ENCODE measurements at places on chromosomes 6 and 20.
A peak's percentile ranks its signal among the peaks of the same experiment; 100 is the strongest.

GRCh38 chr6:139763468-139764210, 389.2 kb upstream of the CITED2 start:
- no peak for DNase-seq

DNA sequence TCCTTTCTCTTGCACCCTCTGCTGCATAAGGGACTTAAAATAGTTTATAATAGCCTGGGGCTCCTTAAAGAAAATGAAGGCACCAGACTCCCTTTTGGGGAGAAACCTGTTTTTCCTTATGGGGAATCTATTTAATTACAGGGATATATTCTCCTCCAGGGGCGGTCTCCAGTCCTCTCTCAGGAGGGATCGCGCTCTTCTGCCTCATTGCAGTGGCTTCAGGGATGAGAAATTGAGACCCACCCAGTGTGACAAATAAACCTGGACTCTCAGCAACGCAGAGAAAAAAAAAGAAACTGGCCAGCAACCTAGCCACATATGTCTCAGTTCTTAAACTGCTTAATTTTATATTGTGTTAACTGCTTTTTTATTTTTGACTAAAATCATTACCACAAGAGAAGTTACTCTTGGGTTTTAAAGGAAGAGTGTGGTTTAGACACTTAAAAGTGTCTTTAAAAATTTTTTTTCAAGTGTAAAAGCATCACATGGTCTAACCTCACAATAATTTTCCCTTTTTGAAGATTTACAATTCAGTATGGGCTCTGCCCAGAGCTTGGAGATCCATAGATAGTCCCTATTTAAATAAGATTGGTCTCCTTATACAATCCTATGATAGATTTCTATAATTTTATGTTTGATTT, 11.7 kb upstream of the GOPC start:
- no peak for DNase-seq

DNA sequence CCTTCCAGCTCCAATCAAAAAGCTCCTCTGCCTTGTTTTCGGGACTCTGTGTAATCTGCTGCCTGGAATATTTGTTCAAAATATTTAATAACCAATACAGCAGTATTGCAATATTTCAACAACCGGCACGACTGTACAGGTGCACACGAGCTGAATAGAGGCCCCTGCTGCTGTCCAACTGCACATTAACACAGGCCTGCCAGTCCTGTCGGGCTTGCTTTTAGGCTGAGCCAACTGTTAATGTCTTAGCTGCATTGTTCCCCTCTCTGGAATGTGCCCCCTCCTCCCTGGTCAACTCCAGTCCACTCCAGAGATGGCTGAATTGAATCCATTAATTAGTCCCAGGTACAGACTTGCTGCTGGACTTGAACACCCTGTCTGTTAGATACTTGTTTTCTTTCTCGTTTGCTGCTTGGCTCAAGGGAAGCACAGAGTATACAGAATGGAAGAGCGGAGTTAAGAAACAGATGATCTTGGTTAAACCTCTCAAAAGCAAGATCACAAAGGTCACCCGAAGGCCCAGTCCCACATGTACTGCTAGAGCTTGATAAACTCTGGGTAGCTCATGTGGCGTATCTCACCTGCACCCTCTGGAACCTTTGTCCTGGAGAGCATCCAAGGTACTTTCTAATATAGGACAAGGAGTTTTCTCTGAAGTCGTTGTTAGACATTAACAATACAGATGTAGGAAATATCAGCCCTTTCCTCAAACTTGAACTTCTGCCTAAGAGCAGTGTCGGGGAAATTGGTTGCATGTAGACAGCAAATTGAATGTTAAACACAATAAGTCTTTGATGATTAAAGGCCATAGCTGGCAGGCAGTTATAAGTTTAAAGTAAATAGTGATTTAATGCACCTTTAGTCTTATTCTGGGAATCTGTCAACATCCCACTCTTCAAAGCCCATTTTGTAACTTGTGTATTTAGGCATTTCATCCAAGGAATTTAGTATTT, 31.9 kb downstream of the SHLD1 start:
- no peak for DNase-seq

GRCh38 chr6:13205106-13205505, 123.2 kb downstream of the TBC1D7 start:
- DNase-seq, result no peak

DNA sequence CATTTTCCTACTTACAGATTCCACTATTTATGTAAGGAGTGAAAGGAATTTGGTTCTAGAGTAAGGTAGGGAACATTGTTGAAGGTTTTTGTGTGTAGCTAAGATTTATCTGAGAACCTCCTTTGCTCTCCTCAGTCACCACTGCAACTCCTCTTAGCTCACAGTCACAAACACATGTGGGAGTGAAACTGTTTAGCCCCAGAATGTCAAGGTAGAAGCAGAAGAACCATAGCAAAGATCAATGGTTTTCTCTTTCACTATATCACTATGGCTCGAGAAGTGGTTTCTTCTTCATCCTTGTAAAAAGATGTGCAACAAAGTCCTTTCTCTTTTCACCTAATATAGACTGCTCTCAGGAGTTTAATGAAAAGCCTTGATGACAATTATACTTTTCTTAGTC, 6.5 kb upstream of the DEFB112 start:
- DNase-seq, result no peak

GRCh38 chr6:96899019-96899418, 1.3 kb upstream of the NDUFAF4 start:
- no peak for DNase-seq

GRCh38 chr6:140101367-140101766, 726.9 kb upstream of the CITED2 start:
- DNase-seq, result no peak

- no peak for DNase-seq
These were observed 6.7 kb downstream of the SRXN1 start for GRCh38 chr20:646107-646867.

DNA sequence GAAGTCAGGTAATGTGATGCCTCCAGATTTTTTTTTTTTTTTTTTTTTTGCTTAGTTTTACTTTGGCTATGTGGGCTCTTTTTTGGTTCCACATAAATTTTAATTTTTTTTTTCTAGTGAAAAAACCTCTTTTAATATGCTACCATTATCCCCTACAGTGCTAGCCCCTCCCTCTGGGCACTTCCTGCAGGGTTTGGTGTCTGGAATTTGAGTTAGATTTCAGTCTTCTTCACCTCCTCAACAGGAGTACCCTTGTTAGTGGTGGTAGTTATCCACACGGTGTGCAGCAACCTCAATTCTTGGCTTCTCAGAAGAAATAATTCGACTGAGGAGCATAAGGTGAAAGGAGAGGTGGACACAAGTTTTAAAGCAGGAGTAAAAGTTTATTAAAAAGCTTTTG, 128.8 kb upstream of the SYNCRIP start:
- no peak for DNase-seq

DNA sequence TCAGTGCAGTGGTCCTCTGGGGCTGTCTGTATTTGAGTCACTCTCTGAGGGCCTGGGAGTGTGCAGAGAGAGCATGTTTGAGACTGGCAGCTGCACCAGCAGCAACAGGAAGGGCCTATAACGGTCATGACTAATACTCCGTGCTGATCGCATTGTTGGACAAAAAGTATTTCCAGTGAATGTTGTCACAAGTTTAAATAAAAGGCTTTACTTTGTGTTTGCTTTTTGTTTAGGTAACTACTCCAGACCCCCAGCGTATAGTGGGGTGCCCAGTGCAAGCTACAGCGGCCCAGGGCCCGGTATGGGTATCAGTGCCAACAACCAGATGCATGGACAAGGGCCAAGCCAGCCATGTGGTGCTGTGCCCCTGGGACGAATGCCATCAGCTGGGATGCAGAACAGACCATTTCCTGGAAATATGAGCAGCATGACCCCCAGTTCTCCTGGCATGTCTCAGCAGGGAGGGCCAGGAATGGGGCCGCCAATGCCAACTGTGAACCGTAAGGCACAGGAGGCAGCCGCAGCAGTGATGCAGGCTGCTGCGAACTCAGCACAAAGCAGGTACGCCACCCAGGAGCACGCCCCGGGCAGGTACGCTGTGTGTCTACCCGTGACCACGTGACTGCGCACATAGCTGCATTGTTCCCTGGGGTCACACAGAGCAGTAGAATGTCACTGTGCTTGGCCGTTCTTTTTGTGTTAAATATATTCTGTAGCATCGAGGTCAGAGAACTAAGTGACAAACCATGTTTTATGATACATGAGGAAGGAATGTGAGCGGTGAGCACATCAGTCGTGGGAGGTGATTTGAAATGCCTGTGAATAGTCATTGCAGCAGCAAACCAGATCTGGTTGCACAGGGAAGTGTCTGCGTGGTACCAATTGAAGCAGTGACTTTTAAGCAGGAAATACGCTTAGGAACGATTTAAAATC, 174.7 kb downstream of the TMEM242 start:
- DNase-seq, result no peak

DNA sequence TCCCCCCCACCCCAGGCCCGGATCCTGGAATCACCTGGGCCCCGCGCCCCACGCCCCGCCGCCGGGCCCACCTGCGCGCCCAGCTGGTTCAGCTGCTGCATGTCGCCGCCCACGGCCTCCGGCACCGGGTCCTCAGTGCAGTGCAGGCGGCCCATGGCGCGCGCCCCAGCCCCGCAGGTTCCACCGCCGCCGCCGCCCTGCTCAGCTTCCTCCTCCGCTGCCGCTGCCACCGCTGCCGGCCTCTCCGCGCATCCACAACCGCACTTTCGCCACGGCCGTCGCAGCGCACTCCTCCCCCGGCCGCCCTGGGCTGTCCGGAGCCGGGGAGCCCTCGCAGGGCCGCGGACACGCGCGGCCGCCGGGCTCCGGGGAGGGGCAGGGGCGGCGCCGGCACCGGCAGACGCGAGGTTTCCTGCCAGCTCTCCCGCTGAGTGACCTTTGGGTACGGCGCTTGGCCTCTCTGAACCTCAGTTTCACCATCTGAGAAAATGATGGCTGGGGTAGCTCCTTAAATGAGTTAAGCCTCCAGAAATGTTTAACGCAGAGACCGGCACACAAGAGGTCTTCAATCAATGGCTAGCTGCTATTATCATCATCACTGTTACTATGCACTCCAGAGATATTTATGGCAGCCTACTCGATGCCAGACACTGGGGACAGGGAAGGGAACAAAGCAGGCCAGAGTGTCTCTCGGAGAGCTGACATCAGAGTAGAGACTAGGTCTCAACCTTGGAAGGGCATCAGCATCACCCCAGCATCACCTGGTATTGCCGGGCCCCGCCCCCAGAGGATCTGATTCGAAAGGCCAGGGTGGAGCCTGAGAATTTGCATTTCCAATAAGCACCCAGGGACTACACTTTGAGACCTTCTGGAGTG, at the start of gene COMMD7:
TSS of gene COMMD7 (minus strand) at position 231 of the 876 bp plus-strand sequence. CDS start at position 155, 76 bp downstream.
- DNase-seq, result peak; percentile 65

GRCh38 chr20:44075191-44075949, 111.6 kb downstream of the JPH2 start:
- no peak for DNase-seq

DNA sequence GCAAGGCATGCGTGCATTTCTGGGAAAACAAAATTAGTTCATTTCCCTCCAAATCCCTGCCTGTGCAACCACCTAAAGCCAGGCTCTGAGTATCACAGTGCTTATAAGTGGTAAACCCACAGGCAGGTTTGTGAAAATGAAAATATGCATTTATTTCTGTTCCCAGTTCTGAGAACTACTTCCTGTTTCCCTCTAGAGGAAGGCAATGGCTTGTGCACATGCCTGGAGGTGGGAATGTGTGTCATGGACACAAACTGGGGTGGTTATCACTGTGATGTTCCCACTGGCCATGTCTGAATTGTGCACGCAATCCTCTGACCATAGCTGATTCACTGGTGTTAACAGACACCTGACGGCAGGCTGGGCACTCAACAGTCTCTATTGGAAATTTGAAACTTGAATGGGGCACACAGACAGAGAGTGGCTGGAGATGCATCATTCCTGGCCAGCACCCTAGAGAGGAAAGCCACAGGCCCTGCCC, 26.3 kb downstream of the FAM110A start:
- DNase-seq, result no peak

GRCh38 chr6:126682440-126682839, 342.5 kb downstream of the CENPW start:
- DNase-seq, result no peak

- DNase-seq, result no peak
These were observed 46.9 kb downstream of the PDYN start for GRCh38 chr20:1946762-1947534.

DNA sequence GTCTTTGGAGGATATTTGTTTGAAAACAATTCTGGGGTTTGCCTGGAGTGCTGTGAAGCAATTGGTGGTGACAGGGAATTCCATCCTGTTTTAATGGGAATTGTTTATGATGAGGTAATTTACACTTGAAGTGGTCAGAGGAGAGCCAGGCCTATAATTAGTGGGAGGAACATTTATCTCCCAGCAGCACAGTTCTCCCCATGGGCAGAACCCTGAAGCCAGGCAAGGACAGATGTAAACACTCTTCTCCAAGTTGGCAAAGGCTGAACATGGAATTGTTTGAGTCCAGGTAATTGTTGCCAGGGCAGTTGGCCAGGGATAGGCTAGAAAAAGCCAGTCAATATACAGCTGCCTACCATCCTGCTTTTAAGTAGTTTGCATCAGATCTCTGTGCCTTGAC, 789.7 kb downstream of the FRK start:
- no peak for DNase-seq

DNA sequence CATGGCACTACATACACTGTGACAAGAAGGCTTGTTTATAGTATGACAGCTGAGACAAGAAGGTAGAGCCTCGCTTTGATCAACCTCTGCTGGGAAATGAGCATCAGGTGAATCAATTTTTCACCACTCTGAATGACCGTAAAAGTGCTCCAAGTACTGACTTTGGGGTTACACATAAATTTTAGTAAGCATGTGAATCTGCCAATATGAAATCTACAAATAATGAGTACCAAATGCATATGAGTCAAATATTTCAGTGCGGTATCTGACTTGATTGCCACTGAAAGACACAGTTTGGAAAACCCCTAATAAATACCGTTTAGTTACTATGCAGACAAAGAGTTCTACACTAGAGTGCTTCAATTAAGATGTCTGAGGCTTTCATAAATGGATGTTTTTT, 77.8 kb downstream of the ATG5 start:
- no peak for DNase-seq

DNA sequence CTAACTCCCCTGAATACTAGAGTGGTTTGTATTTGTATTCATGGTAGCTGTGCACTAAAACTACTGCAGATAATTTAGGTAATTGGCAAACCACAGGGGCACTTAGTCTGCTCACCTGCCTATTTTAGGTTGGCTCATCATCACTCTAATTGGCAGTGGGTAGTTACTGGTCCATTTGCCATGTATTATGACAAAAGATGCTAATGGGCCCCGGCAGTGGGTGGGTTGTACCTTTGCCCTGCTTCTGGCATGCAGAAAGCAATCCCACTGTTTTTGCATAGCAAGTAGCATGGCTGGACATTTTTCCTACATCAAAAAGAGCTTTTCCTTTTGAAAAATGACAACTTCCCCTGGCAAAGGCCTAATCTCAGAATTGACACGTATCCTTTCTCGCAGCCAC, 741.4 kb upstream of the MAP3K7 start:
- no peak for DNase-seq
